ENCODE measurements at places on chromosomes 4 and X. TPM values are rescaled to one million over a fixed set of nuclear protein-coding genes. Genes with fewer than 3 reads are reported as not detected.

Gene AREG
- 1.3 TPM for total RNA-seq

Gene UGT2B17
- total RNA-seq = not detected

Gene RPS6KA6
- 2.0 TPM for total RNA-seq

Gene CENPVL2
- total RNA-seq = not detected

Gene YY2
- total RNA-seq = 0.58 TPM

Gene MAP3K15
- not detected for total RNA-seq

Gene NLGN4X
- 0.59 TPM for total RNA-seq

Gene DNAAF6
- total RNA-seq = not detected

Gene RS1
- not detected for total RNA-seq

Gene LDOC1
- 5.3 TPM for total RNA-seq

Gene TMEM271
- total RNA-seq = not detected

Gene ZFP42
- total RNA-seq = not detected

DNA sequence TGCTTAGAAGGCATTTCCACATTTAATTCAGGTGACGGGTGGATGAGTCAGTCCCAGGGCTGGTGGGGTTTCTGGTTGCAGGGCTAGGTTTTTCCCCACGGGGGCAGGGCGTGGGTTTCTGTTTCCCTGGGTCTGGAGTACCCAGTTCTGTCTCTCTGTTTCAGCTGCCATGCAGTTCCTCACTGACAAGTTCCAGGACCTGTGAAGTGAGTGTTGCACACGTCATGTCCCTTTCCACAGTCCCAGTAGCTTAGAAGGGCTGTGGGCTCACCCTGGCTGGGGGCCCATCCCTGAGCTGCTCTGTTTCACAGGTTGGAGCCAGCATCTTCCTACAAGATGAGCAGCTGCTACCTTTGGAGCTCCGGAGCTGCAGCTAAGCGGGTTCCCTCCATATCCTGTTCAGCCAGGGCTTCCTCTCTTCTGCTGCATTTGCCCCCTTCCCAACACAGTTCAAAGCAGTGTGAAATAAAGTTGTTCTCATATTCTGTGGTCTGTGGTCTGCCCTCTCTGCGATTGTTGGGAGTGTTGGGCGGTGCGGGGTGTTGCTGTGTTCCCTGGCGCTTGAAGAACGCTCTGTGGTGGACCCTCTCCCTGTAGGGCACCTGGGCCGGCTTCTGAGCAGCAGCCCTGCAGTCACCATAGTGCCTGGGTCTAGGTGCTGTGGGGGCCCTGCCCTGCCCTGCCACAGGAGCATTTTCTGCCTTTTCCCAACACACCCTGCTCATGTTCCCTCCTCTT, 3.9 kb downstream of the LOC101059915 start:
- no peak overlapping the region for H3K27ac ChIP-seq
- no peak for DNase-seq
- H3K4me3 ChIP-seq = no peak overlapping the region
- no peaks in the 10 kb centered on the region for H3K4me1 ChIP-seq
- peaks cover 5% of the 10 kb centered on the region for H3K27me3 ChIP-seq
- H3K36me3 ChIP-seq = no peaks in the 10 kb centered on the region

GRCh38 chrX:68584221-68584620, 63.2 kb upstream of the STARD8 start:
- DNase-seq = no peak
- no peak overlapping the region for H3K27ac ChIP-seq
- no peaks in the 10 kb centered on the region for H3K4me1 ChIP-seq
- no peak overlapping the region for H3K4me3 ChIP-seq
- H3K36me3 ChIP-seq = no peaks in the 10 kb centered on the region
- no peaks in the 10 kb centered on the region for H3K27me3 ChIP-seq

GRCh38 chr4:149113804-149114430, 671.7 kb upstream of the NR3C2 start:
- no peak overlapping the region for H3K27ac ChIP-seq
- no peak overlapping the region for H3K4me3 ChIP-seq
- DNase-seq = no peak
- no peaks in the 10 kb centered on the region for H3K36me3 ChIP-seq
- H3K27me3 ChIP-seq = no peaks in the 10 kb centered on the region

GRCh38 chr4:78766650-78767049, 9.5 kb upstream of the BMP2K start:
- H3K4me3 ChIP-seq = no peak overlapping the region
- H3K4me1 ChIP-seq = no peaks in the 10 kb centered on the region
- no peak for DNase-seq
- H3K27me3 ChIP-seq = no peaks in the 10 kb centered on the region
- no peaks in the 10 kb centered on the region for H3K36me3 ChIP-seq
- no peak overlapping the region for H3K27ac ChIP-seq

DNA sequence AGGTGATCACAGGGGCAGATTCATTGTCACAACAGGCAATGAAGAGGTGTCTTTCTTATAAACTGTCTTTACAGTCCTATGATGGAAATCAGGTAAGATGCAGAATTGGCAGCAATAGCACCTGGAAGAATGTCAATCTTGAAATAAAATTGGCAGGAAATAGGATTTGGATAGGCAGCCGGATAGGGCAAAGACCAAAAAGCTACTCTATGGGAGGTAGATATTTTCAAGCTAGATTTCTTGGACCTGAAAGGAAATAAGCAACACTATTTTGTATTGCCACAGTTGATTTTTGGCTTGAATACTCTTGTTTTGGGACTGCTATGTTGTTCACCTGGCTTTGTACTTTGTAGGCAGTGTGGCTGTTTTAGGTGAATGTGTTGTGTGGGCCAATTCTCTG, 314.2 kb downstream of the SLC7A11 start:
- H3K4me1 ChIP-seq = no peaks in the 10 kb centered on the region
- no peaks in the 10 kb centered on the region for H3K36me3 ChIP-seq
- no peak overlapping the region for H3K27ac ChIP-seq
- DNase-seq = no peak
- no peak overlapping the region for H3K4me3 ChIP-seq

- H3K27me3 ChIP-seq = no peaks in the 10 kb centered on the region
- no peaks in the 10 kb centered on the region for H3K4me1 ChIP-seq
- no peak for DNase-seq
- H3K36me3 ChIP-seq = no peaks in the 10 kb centered on the region
Observed at GRCh38 chr4:88191404-88191803, 33.0 kb upstream of the ABCG2 start.

DNA sequence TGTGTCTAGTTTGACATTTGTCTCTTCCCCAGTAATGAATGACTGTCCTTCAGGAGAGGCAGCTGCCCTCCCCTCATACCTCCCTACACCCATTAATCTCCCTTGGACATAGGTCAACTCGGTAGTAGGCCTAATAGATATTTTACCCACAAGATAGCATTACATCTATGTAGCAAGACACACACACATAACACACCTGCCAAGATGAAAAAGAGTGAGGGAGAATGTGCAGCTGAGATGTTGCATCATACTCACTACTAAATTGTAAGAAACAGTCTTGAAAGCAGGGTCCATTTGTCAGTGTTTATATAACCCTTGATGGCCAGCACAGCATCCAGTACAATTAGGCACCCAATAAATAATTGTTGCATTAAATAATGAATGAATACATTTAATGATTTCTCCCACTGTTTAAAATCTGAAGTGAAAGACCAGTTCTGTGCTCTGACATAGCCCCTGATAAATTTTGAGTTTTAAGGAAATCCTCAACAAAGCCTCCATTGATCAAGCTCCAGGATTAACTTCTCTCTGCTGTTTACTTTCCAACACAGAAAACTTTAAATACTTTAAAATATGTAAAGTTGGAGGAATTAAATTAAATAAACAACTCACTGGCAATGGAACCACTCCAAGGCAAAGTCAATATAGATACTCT, 440.8 kb upstream of the RASGEF1B start:
- no peak for DNase-seq
- no peaks in the 10 kb centered on the region for H3K4me1 ChIP-seq
- H3K27ac ChIP-seq = no peak overlapping the region
- no peaks in the 10 kb centered on the region for H3K36me3 ChIP-seq

GRCh38 chrX:96971812-96972211, 88.1 kb downstream of the RPA4 start:
- no peak overlapping the region for H3K4me3 ChIP-seq
- DNase-seq = no peak
- H3K4me1 ChIP-seq = no peaks in the 10 kb centered on the region
- H3K27me3 ChIP-seq = no peaks in the 10 kb centered on the region
- H3K27ac ChIP-seq = no peak overlapping the region

DNA sequence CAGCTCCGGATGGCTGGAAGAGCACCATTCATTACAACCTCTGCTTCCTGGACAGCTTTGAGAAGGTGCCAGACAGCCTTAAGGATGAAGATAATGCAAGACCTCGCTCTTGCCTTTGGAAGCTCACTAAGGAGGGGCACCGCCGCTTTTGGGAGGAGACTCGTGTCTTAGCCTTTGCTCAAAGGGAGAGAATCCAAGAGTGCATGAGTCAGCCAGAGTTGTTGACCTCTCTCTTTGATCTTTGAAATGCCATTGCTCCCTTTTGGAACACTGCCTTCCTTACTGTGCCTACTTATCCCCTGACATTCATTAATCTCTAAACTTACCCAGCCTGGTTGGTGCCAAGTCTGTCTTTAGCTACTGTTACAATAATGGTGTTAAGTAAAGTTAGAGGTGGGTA, 1.2 kb downstream of the FOXR2 start:
- no peak for DNase-seq
- no peak overlapping the region for H3K4me3 ChIP-seq
- H3K4me1 ChIP-seq = no peaks in the 10 kb centered on the region

DNA sequence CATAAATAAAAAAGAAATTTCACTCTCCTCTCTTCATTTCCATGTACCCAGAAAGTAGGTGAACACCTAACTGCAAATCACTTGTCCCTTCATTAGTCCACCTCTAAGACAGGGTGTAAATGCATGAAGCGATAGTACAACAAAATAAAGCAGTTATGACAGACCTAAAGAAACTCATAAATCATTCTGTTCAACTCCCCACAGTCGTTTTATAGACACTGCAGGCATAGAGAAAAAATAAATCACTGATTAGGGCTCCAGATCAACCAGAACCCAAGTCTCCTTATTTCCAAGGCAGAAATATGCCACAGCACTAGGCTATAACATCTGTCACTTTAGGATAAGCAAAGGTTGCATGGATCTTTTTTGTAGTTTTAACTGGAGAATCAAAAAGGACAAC, 3.0 kb downstream of the RASGEF1B start:
- no peaks in the 10 kb centered on the region for H3K36me3 ChIP-seq
- peak overlapping the region; percentile 85 for H3K27ac ChIP-seq
- DNase-seq = no peak
- no peak overlapping the region for H3K4me3 ChIP-seq
- H3K4me1 ChIP-seq = no peaks in the 10 kb centered on the region

GRCh38 chr4:76990288-76991080, 40.9 kb downstream of the SEPTIN11 start:
- no peak overlapping the region for H3K4me3 ChIP-seq
- H3K36me3 ChIP-seq = no peaks in the 10 kb centered on the region
- DNase-seq = no peak

DNA sequence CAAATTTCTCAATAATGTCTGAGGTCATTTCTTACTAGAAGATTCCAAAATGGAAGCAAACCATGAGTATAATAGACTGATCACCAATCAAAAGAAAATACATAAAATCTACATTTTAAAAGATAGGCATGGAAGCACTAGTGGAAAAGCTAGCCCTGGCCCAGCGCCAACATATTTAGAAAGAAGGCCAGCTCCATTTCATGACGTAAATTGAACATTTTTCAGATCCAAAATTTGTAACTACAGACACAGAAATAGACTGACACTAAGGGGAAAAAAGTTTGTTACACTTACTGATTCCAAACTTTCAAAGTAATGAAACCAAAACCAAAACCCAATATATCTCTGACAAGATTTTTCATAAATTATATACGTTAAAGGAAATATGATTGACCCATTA, 117.7 kb downstream of the ADAMTS3 start:
- no peaks in the 10 kb centered on the region for H3K36me3 ChIP-seq
- DNase-seq = peak; percentile 46
- no peak overlapping the region for H3K4me3 ChIP-seq
- no peak overlapping the region for H3K27ac ChIP-seq
- H3K4me1 ChIP-seq = no peaks in the 10 kb centered on the region

GRCh38 chrX:147917700-147918695, 6.3 kb downstream of the FMR1 start:
- no peaks in the 10 kb centered on the region for H3K27me3 ChIP-seq
- no peak overlapping the region for H3K27ac ChIP-seq
- no peak for DNase-seq
- no peaks in the 10 kb centered on the region for H3K36me3 ChIP-seq
- H3K4me3 ChIP-seq = no peak overlapping the region
- H3K4me1 ChIP-seq = peaks cover 2% of the 10 kb centered on the region

DNA sequence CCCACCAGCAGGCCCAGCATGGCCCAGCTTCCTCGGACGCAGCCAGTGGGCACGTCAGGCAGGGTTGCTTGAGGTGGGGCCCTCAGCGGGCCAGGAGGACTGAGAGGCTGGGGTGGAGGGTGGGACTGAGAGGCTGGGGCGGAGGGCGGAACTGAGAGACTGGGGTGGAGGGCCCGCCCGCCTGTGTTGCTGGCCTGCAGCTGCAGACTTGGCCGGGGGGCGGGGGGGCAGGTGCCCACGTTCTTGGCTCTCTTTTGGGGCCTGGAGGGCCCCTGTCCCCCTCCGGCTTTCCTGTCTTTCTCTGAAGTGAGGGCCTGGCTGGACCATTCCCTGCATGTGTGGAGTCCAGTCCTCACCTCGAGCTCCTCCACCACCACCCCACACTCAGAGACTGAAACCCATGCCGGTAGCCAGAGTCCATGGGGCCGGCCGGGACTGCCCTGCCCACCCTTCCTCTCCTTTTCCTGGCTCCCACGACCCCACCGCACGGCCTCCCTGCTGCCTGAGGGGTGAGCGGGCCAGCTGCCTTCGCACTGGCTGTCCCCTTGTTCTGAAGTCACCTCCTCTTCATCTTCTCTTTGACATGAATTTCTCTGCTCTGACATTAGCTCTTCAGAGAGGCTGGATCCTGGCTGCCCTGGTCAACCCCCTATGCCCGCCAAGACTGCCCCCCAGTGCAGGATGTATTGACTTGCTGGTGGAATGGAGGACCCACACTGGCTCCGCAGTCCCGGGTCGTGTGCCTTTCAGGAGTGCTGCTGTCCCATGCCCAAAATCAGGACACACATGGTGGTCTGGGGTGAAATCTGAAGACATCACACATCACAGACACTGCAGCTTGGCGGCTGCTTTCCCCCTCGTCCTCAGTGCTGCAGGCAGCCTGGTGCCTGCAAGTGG, 10.1 kb upstream of the NKX1-1 start:
- H3K36me3 ChIP-seq = no peaks in the 10 kb centered on the region
- H3K4me3 ChIP-seq = no peak overlapping the region
- no peak for DNase-seq
- no peaks in the 10 kb centered on the region for H3K4me1 ChIP-seq

DNA sequence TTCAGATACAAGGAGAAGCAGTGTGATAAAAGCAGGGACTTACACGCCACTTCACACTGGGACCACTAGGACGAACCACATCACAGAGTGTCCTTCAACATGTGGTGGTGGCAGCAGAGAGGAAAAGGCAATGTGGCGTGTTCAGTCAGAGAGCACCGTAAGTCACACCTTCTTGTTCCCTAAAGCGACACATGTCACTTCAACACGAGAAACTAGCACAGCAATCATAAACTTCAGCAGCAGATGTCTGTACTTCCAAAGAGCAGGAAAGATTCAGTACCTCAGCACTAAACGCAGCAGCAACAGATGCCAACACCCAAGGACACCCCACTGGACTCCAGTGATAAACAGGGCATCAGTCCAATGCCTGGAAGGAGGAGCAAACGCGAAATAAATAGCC, 96.7 kb downstream of the AREG start:
- no peak overlapping the region for H3K27ac ChIP-seq
- H3K27me3 ChIP-seq = no peaks in the 10 kb centered on the region
- no peak overlapping the region for H3K4me3 ChIP-seq
- no peak for DNase-seq
